ENCODE measurements at places on chromosomes 12 and 14.
A peak's percentile ranks its signal among the peaks of the same experiment; 100 is the strongest.

- no peak for DNase-seq
These were observed 27.4 kb downstream of the DTX1 start for GRCh38 chr12:113083863-113084435.

DNA sequence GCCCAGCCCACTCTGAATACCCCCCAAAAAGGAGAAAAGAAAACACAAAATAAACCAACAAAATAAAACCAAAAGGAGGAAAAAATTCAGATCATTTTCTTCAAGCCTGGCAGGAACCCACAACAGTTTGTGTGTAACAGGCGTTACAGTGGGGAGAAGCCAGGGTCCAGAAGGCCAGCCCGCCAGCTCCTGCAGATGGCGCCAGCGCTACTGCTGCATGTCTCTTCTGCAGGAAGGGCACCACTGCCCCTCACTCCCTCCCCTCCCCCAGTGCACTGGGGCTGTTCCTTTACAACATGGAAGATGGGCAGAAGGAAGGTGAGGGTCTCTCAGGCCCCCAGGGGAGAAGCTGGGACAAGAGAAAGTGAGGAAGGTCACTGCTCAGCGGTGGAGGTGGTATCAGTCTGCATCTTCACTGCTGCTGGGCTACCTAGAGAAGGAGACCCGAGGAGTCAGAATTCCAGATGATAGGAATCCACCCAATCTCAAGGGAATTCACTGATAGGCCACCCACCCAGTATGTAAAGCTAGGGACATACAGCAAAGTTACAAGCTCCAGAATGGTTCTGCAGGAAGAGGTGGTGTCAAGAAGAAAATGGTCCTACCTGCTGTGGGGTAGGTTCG lies 2.3 kb upstream of the NOP2 start:
- peak; percentile 41 for DNase-seq

DNA sequence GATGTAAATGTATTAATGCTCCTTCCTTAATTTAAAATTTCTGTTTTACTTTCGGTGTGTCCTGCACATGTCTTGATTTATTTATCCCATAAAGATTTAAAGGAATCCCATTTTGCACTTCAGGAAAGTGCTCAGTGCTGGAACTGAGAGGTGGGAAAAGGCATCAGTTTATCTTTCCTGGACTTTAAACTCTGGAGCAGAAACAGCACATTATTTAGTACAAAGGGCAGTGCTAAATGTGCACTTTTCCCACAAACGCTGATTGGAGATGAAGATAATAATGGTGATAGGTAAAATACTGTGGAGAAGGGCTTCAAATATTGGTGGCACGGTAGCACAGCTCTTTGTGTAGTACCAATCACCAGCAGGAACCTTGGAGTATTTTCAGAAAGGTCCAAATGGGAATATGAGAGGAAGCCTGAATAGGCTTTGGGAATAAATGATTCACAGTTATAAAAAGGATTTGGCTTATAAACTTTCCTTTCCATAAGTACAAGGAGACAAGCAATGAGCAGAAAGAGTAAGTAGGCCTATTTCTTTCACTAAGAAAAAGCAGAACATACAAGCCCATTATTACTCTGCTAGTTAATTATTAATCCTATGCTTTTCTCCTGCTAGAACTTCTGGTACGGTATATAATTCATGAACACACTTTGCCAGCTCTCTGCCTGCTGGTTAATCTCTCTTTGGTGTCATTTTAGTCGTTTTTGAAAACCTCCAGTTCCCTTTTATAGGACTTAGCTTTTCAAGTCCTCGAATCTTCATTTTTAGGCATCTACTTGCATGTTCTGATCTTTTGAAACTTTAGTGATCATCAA lies 58.3 kb downstream of the SLC15A5 start:
- DNase-seq, result no peak

DNA sequence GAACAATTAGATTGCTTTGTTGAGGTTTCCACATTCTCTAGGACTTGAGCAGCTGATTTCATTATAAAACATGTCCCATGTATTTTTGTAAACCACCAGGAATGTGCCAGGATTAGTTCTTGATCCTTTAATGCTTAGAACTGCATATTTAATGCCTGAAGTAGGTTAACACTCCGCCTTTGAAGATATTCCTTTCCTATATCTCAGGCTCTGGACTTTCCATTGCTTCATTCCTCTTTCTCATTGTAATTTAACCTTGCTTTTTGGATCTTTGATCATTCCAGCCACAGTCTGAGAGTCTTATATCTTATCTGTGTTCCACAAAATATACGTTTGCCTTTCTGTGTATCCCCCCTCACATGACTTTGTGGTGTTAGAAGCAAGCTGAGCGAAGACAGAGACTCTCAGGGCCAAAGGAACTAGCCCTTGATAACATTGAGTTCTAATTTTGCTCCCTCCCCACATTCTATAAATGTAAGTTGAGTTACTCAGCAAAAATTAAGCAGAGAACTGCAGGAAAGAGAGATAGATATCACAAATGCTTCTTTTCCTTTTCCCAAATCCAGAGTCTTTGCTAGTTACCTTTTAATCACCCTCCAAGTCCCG lies 2.4 kb upstream of the CLEC1B start:
- DNase-seq, result no peak

GRCh38 chr12:30573145-30573544 lies 122.5 kb downstream of the IPO8 start:
- DNase-seq, result no peak

DNA sequence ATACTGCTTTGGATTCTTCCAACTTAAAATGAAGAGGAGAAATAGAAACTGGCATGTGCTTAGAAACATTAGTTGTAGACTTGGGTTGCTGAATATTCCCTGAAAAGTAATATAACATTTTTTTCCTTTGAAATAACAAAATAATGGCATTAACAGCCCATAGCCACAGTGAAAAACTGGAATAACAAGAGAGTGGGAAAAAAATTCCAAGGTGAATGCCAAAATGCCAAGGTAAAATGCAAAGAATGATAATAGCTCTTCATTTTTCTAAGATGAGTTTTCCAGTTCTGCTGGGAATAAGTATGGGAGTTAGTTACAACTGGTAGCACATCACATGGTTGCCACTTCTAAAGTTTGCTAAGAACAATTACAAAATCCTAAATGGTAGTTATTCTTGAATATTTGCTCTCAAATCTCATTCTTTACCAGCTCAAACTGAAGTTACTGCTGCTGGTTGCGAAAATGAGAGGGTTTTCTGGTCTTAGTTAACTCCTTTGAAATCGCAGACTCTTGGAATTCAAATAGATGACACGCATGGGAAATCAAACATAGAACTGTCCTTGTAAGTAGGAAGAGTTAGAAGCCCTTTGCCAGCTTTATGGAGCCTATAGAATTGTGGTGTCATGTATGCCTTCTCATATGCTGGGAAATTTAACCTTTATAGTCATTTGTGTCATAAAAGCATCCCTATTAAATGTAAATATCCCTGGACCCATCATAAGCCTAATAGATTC lies 165.0 kb upstream of the DCN start:
- DNase-seq, result no peak

DNA sequence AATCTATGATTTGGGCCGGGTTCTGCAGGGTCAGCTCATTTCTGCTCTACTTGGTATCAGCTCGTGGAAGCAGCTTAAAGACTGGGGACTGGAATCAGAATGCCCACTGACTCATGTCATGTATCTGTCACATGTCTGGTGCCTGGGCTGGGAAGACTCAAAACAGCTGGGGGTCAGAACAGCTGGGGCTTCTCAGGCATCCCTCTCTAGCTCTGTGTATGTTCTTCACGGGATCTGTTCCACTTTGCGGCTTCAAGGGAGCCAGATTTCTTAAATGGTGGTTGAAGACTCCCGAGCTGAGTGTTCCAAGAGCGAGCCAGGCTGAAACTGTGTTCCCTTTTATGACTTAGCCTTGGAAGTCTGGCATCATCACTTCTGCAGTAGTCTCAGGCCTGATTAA lies 11.9 kb downstream of the AEBP2 start:
- DNase-seq, result no peak

DNA sequence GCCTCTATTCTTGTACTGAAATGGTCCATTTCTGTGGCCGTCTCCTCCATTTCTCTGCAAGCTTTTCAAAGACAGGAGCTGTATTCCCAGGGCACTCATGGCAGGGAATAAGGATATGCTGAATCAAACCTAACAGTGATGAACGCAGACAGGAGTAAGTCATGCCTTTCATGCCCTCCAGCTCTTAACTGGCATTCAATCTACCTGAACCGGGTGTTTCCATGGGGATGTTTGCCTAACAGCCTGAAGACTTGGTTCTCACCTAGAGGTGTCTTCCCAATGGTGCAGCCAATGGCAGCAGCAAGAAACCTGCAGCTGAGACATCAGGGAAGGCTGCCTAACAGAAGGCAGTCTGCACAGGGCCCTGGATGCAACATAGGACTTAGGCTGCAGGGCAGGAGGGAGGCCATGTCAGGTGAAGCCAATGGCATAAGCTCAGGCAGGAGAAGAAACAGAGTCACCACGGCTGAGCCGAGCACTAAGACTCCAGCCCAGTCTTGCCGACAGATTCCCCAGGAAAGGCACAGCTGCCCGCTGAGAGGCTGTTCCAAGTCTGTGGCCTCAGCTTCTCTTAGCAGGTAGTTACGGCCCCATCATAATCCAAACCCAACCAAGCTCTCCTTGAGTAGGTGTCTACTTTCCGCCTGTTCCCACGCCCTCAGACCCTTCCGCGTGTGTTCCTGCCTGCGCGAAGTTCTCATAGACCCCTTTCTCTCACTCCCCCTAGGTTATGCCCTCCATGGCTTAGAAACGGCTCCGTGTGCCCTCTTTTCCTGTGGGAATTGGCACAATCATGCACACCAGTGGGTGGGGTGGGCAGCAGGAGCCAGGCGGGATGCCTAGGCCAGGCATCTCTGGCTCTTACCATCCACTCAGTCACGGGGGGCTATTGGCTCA lies 44.1 kb downstream of the VWF start:
- no peak for DNase-seq

DNA sequence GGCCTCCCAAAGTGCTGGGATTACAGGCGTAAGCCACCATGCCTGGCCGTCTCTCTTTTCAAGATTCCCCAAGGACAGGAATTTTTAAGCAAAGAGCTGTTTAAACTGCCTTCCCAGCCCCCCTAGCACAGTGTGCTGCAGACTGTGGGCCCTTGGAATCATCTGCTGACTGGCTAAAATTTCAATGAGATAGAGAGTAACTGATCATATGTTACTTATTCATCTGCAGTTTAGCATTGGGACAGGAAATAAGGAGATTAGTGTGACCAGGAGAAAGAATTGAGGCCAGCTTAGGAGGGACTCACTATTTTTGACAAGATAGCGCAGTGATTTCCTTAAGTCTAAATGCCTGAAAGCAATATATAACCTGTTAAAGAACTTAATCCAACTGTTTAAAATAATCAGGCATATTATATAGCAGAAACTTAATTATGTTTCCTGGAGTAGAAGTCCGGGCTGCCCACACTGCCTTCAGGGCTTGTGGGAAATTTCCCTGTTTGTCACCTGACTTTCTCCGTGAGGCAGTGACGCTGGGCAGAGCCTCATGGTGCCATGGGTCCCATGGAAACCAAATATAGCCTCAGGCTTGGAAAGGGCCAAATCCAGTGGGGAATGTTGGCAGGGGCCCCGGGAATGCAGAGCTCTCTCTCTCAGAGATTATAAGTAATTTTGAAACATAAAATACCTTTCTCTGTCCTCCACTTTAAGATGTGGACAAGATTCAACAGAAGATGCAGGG lies 22.8 kb upstream of the CEBPE start:
- no peak for DNase-seq

GRCh38 chr12:19298836-19299605 lies 140.3 kb upstream of the AEBP2 start:
- DNase-seq, result no peak

GRCh38 chr14:61628016-61628725 lies 67.1 kb upstream of the HIF1A start:
- no peak for DNase-seq

DNA sequence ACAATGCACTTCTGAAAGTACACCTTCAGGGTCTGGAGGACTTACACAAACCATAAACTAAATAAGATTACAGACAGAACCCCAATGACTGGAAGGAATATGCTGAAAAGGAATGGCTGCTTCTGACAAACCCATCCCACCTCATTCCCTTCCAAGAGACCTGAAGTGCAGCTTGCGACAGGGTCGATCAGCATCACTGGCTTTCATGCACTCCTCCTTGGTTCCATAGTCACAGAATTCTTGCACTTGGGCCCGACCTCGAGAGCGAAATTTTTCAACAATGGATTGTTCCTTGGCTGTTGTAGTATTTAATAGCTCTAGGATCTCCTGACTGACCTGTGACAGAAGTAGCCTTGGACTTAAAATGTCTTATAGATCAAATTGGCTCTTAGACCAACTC lies 9.6 kb downstream of the METTL3 start:
- DNase-seq, result no peak

DNA sequence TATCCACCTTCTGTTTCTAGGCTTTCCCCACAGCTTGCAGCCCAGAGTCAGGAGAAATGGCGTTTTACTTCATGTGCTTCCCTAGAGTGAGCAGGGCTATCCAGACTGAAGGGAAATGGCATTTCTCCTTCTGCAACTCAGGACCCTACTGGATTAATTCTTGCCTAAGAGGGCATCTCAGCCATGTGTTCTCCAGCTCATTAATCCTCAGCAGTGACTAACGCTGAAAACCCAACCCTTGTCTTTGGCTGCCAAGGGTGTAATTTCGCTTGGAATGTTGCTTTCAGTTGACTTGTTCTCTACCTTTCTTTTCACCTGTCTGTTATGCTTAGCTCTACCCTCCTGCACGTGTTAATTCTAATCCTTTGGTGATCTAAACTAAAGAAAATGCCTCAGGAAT lies 21.0 kb upstream of the EMP1 start:
- DNase-seq, result no peak

GRCh38 chr14:72970058-72970630 lies 43.9 kb downstream of the DCAF4 start:
- DNase-seq, result no peak

DNA sequence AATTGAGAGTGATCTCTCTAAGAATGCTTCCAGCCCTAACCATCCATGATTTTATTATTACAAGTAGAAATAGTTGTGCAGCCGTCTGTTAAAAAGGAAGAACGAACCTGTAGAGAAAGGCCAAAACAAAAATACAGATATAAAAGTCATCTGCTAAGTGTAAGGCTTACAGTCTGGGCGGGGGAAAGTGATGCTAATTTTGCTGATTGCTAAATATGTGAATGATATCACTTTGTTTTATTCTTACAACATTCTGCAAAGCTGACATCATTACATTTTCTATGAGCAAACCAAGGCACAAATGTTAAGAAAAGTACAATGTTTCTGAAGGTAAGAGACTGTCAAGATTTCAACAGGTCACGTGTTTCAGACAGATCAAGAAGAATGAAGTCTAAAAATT lies 101.5 kb upstream of the RAP1B start:
- no peak for DNase-seq

Measured in activated CD4-positive, alpha-beta T cell treated with anti-CD3 and anti-CD28 coated beads, Interleukin-2, amount 50 U/mL, for 1 hour (primary cell).